ENCODE measurements at places on chromosomes 3 and 15.

DNA sequence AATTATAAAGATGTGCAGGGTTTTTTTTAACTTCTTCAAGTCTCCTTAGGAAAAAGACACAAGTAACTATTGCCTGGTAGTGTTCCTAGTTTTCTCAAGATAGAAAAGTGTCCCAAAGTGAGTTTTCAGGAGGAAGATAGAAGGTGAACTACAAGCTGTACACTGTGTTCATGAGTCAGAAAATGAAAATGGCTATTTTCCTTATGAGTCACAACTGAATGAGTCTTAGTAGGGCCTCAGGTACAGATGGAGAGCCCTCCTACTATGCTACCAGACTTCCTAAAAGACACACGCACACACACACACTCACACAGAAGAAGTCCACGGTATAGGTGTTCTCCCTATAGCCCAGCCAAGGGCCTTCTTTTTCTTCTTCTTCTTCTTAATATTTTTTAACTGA is 3.1 kb downstream of the MYO1E start:
- H3K27me3 ChIP-seq, result no peaks in the 10 kb centered on the region
- no peaks in the 10 kb centered on the region for H3K4me1 ChIP-seq
- no peak overlapping the region for H3K4me3 ChIP-seq
- no peak for DNase-seq
- no peak overlapping the region for H3K27ac ChIP-seq
- H3K36me3 ChIP-seq, result no peaks in the 10 kb centered on the region

GRCh38 chr3:41569632-41570305 is 370.5 kb downstream of the CTNNB1 start:
- H3K4me1 ChIP-seq, result no peaks in the 10 kb centered on the region
- no peaks in the 10 kb centered on the region for H3K36me3 ChIP-seq
- no peaks in the 10 kb centered on the region for H3K27me3 ChIP-seq
- H3K4me3 ChIP-seq, result no peak overlapping the region

GRCh38 chr3:40847551-40847992 is 322.8 kb downstream of the ZNF621 start:
- H3K4me1 ChIP-seq, result no peaks in the 10 kb centered on the region
- H3K27ac ChIP-seq, result peak overlapping the region; percentile 38
- no peaks in the 10 kb centered on the region for H3K36me3 ChIP-seq
- H3K4me3 ChIP-seq, result no peak overlapping the region
- no peaks in the 10 kb centered on the region for H3K27me3 ChIP-seq
- peak; percentile 28 for DNase-seq

DNA sequence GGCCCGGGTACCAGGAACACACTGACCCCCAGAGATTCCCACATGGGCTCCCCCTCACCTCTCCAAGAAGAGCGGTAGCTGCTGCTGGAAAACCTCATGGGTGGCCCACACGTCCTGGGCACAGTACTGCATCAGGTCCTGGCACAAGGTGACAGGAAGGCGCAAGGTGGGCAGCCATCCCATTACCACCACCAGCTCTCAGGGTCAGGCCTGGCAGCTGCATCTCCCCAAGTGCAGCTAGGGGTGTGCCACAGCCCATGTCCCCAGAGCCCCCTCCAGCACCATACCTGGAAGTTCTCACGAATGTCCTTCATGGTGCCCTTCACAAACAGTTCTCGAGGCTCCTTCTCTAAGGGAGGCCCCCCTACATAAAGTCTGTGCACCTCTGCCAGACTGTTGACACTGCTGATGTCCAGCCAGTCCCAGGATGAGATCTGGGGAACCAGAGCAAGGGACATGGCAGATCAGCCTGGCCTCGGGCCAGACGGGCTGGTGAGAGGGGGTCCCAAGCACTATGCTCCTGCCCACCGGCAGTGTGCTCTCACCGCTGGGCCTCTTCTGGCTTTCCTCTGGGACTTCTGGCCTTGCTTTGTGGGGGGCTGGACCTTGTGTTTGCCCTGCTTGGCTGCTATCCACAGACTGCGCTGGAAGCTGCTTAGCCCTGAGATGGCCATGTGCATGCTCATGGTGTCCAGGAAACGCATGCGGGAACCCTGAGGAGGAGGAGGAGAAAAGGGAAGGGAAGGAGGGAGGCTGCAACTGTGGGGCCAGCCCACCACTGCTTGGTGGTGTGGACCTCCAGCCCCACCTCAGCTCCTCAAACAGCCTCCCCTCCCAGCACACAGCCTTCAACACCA is 6.0 kb downstream of the POLG start:
- no peaks in the 10 kb centered on the region for H3K27me3 ChIP-seq
- H3K36me3 ChIP-seq, result no peaks in the 10 kb centered on the region
- no peak overlapping the region for H3K27ac ChIP-seq
- H3K4me3 ChIP-seq, result no peak overlapping the region
- DNase-seq, result no peak

GRCh38 chr3:492586-493316 is 296.2 kb downstream of the CHL1 start:
- no peaks in the 10 kb centered on the region for H3K36me3 ChIP-seq
- H3K27me3 ChIP-seq, result no peaks in the 10 kb centered on the region
- DNase-seq, result no peak
- H3K4me3 ChIP-seq, result no peak overlapping the region
- no peaks in the 10 kb centered on the region for H3K4me1 ChIP-seq

GRCh38 chr15:82159922-82160321 is 102.6 kb downstream of the EFL1 start:
- H3K36me3 ChIP-seq, result no peaks in the 10 kb centered on the region
- DNase-seq, result no peak
- H3K4me3 ChIP-seq, result no peak overlapping the region
- no peak overlapping the region for H3K27ac ChIP-seq
- H3K4me1 ChIP-seq, result no peaks in the 10 kb centered on the region

DNA sequence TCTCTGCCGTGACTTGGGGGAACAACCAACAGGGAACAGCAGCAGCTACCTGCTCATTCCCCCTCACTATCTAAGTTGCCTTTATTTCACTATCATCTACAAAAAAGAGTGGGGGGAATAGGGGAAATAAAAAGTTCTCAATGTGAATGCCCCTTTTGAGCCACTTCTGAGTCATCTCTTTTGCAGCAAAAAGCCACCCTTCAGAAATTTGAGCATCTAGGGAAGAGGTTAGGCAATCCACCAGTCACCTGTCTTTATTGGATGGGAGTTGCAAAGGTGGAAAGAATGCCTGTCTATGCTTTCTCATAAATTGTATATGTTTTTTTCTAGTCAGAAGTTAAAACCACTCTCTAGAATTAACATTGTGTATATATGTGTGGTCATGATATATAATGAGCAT is 41.1 kb downstream of the GPD1L start:
- no peak overlapping the region for H3K4me3 ChIP-seq
- no peaks in the 10 kb centered on the region for H3K36me3 ChIP-seq
- no peak overlapping the region for H3K27ac ChIP-seq
- no peaks in the 10 kb centered on the region for H3K4me1 ChIP-seq
- no peak for DNase-seq

GRCh38 chr3:62632510-62633294 is 242.5 kb downstream of the CADPS start:
- no peaks in the 10 kb centered on the region for H3K27me3 ChIP-seq
- DNase-seq, result no peak
- H3K4me3 ChIP-seq, result no peak overlapping the region
- H3K36me3 ChIP-seq, result no peaks in the 10 kb centered on the region

- H3K36me3 ChIP-seq, result no peaks in the 10 kb centered on the region
- H3K27me3 ChIP-seq, result no peaks in the 10 kb centered on the region
- H3K27ac ChIP-seq, result no peak overlapping the region
- DNase-seq, result no peak
- H3K4me1 ChIP-seq, result no peaks in the 10 kb centered on the region
These were observed 15.6 kb upstream of the CYFIP1 start for GRCh38 chr15:22995795-22996194.

- H3K4me3 ChIP-seq, result no peak overlapping the region
- DNase-seq, result no peak
- H3K4me1 ChIP-seq, result no peaks in the 10 kb centered on the region
- no peak overlapping the region for H3K27ac ChIP-seq
- no peaks in the 10 kb centered on the region for H3K27me3 ChIP-seq
- H3K36me3 ChIP-seq, result no peaks in the 10 kb centered on the region
These were observed 105.0 kb downstream of the SSR3 start for GRCh38 chr3:156449710-156450574.

DNA sequence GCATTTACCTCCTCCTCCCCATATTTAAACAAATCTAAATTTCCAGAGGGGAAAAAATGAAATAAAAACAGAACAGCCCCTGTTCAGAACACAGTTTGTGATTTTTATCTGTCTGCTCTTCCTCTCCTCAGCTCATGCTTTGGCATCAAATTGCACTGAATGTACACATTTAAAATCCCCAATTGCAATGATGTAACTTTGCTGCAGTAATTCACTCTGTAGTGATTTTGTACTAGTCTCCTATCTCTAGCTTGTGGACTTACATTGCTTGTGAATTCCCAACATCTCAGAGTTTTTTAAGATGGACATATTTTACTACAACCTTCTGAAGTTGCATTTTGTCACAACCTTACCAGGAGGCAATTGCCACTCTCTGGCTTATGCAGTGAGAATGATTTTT is 81.6 kb upstream of the ROBO2 start:
- no peak overlapping the region for H3K27ac ChIP-seq
- H3K27me3 ChIP-seq, result no peaks in the 10 kb centered on the region
- H3K4me3 ChIP-seq, result no peak overlapping the region
- no peaks in the 10 kb centered on the region for H3K36me3 ChIP-seq
- no peaks in the 10 kb centered on the region for H3K4me1 ChIP-seq

- H3K27ac ChIP-seq, result no peak overlapping the region
- H3K36me3 ChIP-seq, result no peaks in the 10 kb centered on the region
- no peak for DNase-seq
- no peaks in the 10 kb centered on the region for H3K4me1 ChIP-seq
- no peaks in the 10 kb centered on the region for H3K27me3 ChIP-seq
These were observed 98.2 kb downstream of the STRIT1 start for GRCh38 chr3:155194973-155195957.

GRCh38 chr3:133540896-133541674 is 32.4 kb upstream of the CDV3 start:
- no peak overlapping the region for H3K27ac ChIP-seq
- no peaks in the 10 kb centered on the region for H3K36me3 ChIP-seq
- DNase-seq, result no peak
- H3K4me3 ChIP-seq, result no peak overlapping the region
- no peaks in the 10 kb centered on the region for H3K27me3 ChIP-seq
- H3K4me1 ChIP-seq, result no peaks in the 10 kb centered on the region

GRCh38 chr3:115165701-115166100 is 18.6 kb upstream of the ZBTB20 start:
- no peak overlapping the region for H3K27ac ChIP-seq
- no peak overlapping the region for H3K4me3 ChIP-seq
- H3K27me3 ChIP-seq, result no peaks in the 10 kb centered on the region
- H3K36me3 ChIP-seq, result no peaks in the 10 kb centered on the region
- no peak for DNase-seq

GRCh38 chr3:14485981-14486380 is 54.2 kb downstream of the GRIP2 start:
- peaks cover 16% of the 10 kb centered on the region for H3K4me1 ChIP-seq
- H3K4me3 ChIP-seq, result no peak overlapping the region
- peak overlapping the region; percentile 24 for H3K27ac ChIP-seq

DNA sequence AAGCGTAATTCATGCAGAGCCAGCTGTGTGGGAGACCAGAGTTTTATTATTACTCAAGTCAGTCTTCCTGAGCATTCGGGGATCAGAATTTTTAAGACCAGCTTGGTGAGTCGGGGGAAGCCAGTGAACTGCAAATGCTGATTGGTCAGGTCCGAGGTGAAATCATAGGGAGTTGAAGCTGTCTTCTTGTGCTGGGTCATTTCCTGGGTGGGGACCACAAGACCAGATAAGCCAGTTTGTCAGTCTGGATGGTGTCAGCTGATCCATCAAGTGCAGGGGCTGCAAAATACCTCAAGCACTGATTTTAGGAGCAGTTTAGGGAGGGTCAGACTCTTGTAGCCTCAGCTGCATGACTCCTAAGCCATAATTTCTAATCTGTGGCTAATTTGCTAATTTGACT is 228.1 kb upstream of the ATP10A start:
- H3K36me3 ChIP-seq, result no peaks in the 10 kb centered on the region
- no peaks in the 10 kb centered on the region for H3K27me3 ChIP-seq
- H3K4me1 ChIP-seq, result no peaks in the 10 kb centered on the region
- H3K4me3 ChIP-seq, result no peak overlapping the region

DNA sequence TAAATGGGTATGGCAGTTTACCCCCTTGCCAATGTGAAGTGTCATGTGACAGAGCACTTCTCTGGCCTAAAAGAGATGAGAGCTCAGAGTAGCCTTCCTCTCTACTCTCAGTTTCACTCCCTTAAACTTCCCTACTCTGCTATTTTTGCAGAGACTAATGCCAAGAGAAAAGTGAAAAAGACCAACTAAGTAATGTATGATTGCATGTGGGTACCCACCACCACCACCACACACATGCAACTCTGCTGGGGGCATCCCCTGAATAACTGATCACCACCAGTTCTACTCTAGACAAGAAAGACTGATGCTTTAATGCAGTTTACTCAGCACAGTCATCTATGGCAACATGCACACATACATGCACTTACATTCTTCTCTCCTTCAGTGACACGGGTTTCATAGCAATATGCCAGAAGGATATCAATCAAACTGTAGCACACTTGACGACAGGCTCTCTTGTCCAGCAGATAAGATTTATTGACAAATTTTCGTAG is 31.3 kb downstream of the SHQ1 start:
- H3K27ac ChIP-seq, result no peak overlapping the region
- no peaks in the 10 kb centered on the region for H3K36me3 ChIP-seq
- H3K4me3 ChIP-seq, result no peak overlapping the region
- H3K4me1 ChIP-seq, result no peaks in the 10 kb centered on the region
- no peaks in the 10 kb centered on the region for H3K27me3 ChIP-seq

DNA sequence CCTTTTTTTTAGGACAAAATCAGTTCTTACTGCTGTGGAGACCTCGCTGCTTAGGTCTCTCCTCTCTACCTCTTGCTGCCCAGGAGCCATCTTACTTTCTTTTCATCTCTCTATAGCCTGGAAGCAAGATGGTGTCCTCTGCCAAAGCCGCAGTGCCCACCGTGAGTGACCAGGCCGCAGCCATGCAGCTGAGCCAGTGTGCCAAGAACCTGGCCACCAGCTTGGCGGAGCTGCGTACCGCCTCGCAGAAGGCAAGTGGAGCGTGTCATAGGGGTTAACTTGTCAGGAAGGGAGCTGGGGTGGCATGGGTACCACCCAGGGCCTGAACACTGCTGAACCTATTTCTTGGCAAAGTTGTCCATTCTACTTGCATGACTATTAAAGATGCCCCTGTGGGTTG is 320.3 kb upstream of the TPM1 start:
- no peak for DNase-seq
- H3K27me3 ChIP-seq, result no peaks in the 10 kb centered on the region
- H3K27ac ChIP-seq, result no peak overlapping the region
- H3K4me3 ChIP-seq, result no peak overlapping the region
- no peaks in the 10 kb centered on the region for H3K4me1 ChIP-seq

Data from uterus (tissue), 4 donors.